ENCODE measurements at places on chromosomes 6 and 20.

- no peak for DNase-seq
These were observed 311.7 kb upstream of the JAG1 start for GRCh38 chr20:10985536-10985935.

DNA sequence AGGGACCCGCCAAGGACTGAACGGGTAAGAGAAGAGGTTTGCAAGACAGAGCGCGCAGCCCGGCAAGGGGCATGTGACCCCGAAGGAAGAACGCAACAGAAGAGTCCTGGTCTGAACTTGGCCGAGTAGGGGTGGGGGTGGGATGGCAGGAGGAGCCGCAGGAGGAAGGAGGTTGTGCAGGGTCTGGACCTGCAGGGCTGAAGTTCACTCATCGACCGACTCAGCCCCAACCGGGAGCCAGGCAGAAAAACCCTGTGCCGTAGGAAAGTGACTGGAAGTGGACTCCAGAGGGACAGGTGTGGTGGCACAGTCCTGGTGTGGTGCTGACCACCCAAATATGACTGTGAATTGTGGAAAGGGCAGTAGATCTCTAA lies 15.2 kb downstream of the ADISSP start:
- no peak for DNase-seq

GRCh38 chr6:41200296-41200900 lies 551 bp downstream of the TREML2 start:
- DNase-seq: no peak

- no peak for DNase-seq
These were observed 82.2 kb downstream of the ANKRD60 start for GRCh38 chr20:58146081-58146745.

- DNase-seq: no peak
These were observed 83.5 kb downstream of the LYRM2 start for GRCh38 chr6:89555031-89555430.

GRCh38 chr6:166744223-166745134 lies 117.4 kb upstream of the RPS6KA2 start:
- DNase-seq: no peak

- no peak for DNase-seq
These were observed 28.1 kb upstream of the AHI1 start for GRCh38 chr6:135525594-135525993.

- DNase-seq: no peak
These were observed 1.7 kb downstream of the STX16 start for GRCh38 chr20:58652606-58653294.

DNA sequence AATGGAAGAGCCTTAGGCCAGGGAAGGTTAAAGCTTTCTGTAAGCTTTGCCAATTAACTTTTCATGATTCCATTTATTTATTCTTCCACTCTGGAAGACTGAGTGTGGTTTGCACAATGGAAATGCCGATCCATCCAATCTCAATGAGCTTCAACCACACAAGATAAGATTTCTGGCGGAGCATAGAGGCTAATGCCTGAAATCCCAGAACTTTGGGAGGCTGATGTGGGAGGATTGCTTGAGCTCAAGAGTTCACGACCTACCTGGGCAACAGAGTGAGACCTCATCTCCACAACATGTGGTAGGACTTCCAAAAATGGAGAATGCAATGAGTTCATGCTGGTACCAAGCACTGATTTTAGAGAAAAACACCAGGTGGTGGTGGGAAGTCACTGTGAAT lies 6.2 kb downstream of the ENPP1 start:
- no peak for DNase-seq

DNA sequence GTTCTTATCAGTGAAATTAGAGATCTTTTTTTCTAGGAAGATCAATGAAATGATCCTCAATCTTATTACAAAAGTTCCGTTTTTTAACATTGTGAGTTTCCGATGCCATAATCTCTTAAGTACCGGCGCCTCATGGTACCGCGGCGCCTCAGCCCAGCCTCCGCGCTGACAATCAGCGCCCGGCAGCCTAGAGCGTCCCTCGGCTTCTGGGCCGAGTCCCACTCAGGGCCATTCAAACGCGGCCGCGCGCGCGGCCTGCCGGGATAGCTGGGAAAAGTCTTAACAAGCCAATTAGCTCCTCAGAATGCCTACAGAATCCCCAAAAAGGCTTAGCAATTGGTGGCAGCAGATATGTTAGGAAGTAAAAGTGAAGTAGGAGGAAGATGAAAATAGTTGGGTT lies 204.8 kb downstream of the ADGB start:
- DNase-seq: no peak

GRCh38 chr20:34946661-34947060 lies 8.9 kb downstream of the GSS start:
- DNase-seq: no peak

DNA sequence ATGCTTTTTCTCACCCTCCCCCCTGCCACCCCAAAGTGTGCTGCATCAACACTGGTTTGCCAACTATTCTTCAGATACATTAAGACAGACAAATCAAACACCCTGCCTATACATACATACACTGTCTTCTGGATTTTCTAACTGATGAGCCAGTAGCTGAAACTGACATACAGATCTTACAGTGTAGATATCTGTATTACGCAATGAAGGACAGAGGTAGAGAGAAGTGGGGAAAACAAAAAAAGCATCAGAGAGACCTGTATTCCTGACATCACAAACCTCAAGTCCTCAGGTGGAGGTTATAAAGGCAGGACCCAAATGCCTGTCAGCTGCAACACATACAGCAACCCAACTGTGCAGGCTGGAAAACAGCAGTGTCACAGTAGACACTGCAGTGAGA lies 535.4 kb downstream of the HACE1 start:
- DNase-seq: no peak

DNA sequence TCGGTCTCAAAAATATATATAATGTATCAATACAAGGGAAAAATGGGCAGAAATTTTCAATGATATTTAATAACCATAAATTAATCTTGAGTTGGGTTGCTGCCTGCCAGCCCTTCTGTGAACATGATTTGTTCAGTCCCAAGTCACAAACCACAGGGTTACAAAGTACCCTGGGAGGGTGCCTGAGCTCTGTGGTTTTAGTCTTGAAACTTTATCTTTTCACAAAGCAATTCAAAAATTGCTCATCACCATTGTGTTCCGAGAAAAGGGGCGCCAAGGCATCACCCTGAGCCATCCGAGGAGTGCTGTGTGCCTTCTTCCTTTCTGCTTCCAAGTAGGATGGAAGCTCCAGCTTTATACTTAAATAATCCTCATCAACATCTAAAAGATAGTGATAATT lies 141.6 kb upstream of the AKAP12 start:
- DNase-seq: no peak

DNA sequence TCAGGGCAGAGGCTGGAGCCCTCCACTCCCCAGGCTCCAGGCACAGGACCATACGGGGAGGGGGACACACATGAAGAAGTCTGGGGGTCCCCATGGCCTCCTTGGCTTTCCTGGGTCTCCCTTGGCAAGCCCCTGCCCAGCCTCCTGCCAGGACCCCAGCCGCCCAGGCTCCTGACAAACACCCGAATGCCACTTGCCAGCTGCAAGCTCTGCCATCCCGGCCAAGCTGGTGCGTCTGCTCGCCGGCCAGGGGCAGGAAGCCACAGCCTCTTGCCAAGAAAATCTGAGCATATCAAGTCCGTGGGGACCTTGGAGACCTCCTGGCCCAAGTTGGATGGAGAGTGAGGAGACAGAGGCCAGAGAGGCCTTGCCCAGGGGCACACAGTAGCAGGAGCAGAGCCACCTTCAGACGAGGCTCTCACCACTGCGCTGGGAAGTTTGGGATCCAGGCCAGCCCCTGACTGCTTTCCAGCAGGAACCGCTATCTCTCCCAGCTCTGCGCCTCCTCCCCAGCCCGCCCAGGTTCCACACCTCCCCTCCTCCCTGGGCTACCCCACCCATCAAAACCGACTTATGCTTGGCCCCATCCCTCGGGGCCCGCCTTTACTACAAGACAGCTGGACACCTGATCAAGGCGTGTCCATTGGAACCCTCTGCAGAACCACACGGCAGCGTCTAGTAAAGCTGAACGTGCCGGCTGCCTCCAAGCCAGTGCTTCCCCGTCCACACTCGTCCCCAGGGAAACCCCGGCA lies 80.2 kb downstream of the GRM4 start:
- peak; percentile 16 for DNase-seq

DNA sequence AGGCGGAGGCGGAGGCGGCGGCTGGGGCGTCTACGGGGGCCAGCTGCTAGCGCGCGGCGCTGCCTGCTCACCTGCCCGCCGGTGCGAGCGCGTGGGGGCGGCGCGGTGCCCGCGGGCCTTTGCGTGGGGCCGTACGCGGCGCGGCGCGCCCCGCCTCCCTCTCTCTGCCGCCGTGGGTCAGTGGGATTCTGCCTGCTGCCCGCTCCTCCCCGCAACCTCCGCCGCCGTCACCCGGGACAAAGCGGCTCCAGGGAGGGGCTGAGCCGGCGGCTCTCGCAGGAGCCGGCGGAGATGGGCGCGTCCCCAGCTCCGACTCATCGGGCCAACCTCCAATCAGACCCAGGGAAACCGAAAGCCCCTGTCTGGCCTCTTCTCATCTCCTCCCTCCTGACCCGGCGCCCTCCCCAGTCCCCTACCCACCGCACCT lies at the start of gene RCAN2:
Gene RCAN2, minus strand, starts transcription at position 249 of the 427 bp plus-strand sequence.
- peak; percentile 78 for DNase-seq

- DNase-seq: no peak
These were observed 537 bp downstream of the CSTF1 start for GRCh38 chr20:56392881-56393482.

- no peak for DNase-seq
These were observed 58.9 kb upstream of the KLHL31 start for GRCh38 chr6:53724501-53724900.

GRCh38 chr6:145141572-145141971 lies 593.7 kb downstream of the EPM2A start:
- DNase-seq: no peak

DNA sequence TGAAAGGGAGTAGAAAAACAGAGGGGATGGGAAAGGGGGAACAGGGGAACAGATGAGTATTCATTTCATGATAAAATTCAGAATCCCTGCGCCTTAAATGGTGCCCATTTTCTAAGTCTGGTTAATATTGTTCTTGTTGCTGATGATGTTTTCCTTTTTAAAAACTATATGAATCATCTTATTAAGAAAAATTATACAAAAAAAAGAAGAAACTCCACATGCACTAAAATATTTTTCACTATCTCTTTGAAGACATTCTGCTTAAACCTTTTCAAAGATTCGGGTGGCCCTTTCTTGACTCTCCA lies 1.1 kb upstream of the TFAP2B start:
- no peak for DNase-seq

DNA sequence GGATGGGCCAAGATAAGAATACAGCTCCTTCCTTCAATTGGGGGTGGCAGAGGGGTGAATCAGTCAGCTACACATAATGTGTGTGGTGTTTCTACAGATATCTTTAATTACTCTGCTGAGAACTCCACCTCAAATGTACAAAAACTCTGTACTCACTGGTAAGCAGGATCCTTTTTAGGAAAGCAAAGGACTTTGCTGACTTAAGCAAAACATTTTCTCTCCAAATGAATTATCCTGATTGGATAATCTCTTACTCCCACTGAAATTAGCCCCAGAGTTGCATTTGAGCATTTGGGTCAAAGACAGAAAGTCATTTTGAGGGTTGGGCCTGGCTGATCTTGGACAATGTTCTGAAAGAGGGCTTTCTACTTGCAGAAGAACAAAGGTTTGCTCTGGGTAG lies 13.4 kb downstream of the HLA-G start:
- DNase-seq: no peak

- DNase-seq: no peak
These were observed 78.6 kb upstream of the SMIM8 start for GRCh38 chr6:87243812-87244211.

DNA sequence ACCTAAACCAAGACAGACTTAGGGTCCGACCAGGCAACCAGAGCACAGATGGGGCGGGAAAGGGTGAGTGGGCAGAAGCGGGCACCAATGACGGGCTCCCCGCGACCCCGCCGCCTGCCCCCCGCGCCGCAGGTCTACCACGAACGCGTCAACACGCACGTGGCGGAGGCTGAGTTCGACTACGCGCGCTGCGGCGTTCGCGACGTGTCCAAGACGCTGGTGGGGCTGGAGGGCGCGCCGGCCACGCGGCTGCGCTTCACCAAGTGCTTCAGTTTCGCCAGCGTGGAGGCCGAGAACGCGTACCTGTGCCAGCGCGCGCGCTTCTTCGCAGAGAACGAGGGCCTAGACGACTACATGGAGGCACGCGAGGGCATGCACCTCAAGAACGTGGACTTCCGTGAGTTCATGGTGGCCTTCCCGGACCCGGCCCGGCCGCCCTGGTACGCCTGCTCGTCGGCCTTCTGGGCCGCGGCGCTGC lies 5.1 kb downstream of the TMEM151B start:
- no peak for DNase-seq

DNA sequence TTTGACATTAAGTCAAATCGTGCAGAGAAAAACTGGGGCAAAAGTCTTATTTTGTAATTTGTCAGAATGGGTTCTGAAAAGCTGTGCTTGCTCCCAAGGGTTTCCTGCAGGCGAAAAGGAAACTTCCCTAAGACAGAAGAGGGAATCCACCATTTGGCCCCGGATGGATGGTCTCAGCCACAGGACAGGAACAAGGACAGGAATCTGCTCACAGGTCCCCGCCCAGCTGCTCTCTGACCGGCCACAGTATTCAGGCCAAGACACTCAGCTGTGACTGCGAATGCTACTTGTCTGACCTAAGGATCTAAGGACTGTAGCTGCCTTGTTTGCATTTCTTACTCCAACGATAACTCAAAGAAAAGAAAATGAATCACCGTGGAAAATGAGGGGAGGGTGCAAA lies 197.0 kb downstream of the BMP7 start:
- no peak for DNase-seq

- no peak for DNase-seq
These were observed 57.8 kb downstream of the GCLC start for GRCh38 chr6:53487080-53487479.

DNA sequence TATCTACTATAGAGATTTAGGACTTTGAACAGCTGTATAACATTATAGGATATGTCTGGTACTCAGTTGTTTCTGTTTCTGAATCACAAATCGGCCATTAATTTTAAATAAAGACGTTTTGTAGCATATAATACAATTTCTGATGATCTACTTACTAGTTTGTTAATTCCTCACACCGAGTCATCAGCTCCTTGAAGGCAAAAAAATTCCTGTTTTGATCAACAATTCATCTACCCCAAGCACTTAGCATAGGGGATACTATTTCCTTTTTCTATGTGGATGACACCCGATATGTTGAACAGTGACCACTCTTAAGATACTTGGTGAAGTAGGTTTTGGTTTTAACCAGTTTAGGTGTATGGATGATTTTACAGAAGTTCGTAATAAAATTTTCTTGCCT lies 107.3 kb downstream of the NCOA3 start:
- DNase-seq: no peak

DNA sequence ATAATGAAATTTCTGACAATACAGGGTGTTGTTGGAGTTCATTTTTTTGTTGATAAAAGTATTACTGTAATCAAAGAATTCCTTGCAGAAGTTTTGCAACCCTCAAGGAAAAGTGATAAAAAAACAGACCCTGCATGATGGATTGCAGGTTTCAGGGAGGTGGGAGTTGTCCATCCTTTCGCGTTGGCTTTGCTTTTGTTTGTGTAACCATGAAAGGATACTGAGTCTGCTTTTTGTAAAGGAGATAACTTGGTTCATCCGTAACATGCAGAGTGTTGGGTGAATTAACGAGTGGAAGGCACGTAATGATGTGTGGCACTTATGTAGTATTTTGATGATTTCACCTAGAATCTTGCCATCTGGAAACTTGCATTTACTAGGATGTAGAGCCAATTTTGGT lies 23.6 kb downstream of the FOXO3 start:
- DNase-seq: no peak

Measured in NCI-H510A (cell line).